ENCODE measurements at places on chromosomes 1 and 21.

GRCh38 chr1:197995408-197996258 lies 78.5 kb downstream of the LHX9 start:
- no peak for DNase-seq

- no peak for DNase-seq
These were observed 8.9 kb upstream of the LGALS8 start for GRCh38 chr1:236514703-236515442.

DNA sequence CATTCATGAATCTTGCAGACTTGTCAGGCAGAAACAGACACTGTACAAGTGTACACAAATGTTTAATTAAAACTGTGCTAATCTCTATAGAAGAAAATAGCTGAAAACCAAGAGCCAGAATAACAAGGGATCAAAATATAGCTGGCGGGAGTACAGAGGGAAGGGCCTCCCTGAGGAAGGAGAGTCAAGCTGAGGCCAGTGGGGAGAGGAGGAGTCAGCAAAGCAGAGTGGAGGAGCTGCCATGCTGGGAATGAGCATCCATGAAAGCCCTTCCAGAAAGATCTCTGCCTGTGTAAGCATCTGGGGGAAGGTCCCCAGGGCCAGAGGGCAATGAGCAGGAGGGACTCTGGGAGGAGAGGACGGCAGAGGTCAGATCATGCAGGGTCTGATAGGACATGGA lies 15.1 kb downstream of the SLAMF8 start:
- no peak for DNase-seq

DNA sequence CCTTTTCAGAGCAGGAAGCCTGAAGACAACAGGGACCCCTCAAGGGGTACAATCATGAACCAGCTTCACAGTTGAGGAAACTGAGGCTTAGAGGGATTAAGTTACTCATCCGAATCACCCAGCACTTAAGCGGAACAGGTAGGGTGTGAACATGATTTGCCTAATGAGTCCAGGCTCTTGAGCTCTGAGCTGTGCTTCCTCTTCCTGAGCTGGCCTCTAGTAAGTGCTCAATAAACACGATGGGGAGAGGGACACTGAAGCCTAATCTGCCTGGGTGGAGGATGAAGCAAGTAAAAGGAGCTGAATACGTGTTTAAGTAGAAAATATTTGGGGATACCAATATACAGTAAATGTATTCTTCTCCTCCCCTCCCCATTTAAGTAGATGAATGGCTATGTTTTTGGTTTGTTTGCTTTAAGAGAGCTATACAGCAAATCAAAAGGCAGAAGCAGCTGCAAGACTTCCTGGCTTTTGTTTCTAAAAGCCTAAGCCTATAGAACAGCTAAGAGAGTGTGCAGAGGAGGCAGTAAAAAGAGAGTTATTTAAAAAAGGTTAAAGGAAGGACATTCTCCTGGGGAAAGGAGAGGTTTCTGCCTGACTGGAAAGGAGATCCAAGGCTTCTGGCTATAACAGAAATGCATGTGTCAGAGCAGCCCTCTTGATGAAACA lies 20.5 kb downstream of the STPG1 start:
- DNase-seq: no peak

DNA sequence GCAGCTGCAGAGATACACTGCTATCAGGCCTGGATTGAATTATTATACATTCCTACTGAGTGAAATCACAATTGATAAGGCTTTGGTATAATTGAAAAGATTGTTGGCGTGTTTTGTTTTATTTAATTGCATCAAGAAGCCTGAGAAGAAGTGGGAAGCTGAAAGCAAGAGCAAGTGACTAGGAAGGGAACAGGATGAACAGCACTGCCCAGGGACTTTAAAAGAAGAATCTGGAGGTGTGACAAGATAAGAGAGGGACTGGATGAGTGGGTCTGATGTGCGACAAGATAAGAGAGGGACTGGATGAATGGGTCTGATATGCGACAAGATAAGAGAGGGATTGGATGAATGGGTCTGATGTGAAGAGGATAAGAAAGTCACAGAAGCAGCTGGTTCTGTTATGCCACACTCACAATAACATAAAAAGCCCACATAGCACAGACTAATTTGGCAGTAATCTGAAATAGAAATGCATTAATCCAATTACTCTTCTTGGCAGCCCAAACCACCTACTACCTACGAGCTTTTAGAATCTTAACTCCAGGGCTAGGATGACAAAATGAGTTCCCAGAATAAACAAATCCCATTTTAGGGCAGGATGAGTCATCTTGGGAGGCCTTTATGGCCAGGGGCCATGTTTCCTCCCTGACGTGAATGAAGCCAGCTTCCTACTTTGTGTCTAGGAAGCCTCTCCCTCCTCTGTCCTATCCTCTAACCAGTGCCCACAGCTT lies 129.7 kb downstream of the DUSP10 start:
- DNase-seq: peak; percentile 76

- no peak for DNase-seq
These were observed 38.8 kb downstream of the WDR4 start for GRCh38 chr21:42840411-42841155.

GRCh38 chr1:11342621-11343032 lies 69.6 kb downstream of the UBIAD1 start:
- no peak for DNase-seq

- DNase-seq: no peak
These were observed 241.6 kb upstream of the DUSP10 start for GRCh38 chr1:221983444-221983843.

- peak; percentile 52 for DNase-seq
These were observed 12.1 kb downstream of the IL24 start for GRCh38 chr1:206909161-206909882.

- peak; percentile 90 for DNase-seq
These were observed at the start of gene CACHD1 for GRCh38 chr1:64469977-64470664. Gene CACHD1, plus strand, starts transcription at chr1:64470129. Its CDS starts 616 bp downstream, at chr1:64470745.

DNA sequence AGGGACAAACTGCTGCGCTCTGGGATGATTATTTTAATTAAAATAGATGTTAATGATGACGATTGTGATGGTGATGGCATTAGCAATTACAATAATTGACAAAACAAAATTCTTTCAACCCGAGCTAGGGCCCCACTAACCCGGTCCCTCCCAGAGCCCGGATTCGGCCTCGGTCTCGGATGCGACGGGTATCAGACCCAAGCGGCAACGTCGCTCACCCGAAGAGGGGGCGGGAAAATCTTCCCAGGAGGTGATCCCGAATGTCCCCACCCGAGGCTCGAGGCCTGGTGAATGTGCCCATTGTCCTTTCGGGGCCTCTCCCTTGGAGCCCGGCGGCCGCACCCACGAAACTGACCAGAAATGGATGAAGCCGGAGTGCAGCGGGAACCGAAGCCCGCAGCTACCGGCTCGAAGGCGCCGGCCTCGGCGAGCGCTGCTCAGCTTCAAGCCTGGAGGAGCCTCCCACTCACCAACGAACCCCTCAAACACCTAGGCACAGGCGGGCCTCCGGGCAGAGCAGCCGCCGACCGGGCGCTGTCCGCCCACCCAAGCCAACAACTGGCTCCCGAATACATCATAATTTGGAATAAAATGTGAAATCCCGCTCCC lies 1.2 kb downstream of the TAL1 start:
- DNase-seq: peak; percentile 12

GRCh38 chr1:5751833-5752745 lies 240.1 kb downstream of the NPHP4 start:
- no peak for DNase-seq

DNA sequence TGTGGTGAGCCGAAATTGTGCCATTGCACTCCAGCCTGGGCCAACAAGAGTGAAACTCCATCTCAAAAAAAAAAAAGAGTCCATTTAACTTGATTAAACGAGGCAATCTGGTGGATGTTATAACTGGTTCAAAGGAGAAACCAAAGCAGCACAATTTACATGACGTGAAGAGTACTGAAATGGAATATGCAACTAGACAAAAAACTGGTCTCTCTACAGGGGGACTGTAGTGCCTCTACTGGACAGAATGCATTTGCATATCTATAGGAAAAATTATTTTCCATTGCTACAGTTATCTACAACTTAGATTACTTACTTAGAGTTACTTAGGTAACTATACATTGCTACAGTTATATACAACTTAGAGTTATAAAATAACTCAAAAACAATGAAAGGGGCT lies 2.7 kb upstream of the CAPN2 start:
- DNase-seq: peak; percentile 39

- no peak for DNase-seq
These were observed 403 bp upstream of the EPHX4 start for GRCh38 chr1:92029241-92029922.

- DNase-seq: peak; percentile 29
These were observed 12.7 kb downstream of the FASLG start for GRCh38 chr1:172671591-172671990.

DNA sequence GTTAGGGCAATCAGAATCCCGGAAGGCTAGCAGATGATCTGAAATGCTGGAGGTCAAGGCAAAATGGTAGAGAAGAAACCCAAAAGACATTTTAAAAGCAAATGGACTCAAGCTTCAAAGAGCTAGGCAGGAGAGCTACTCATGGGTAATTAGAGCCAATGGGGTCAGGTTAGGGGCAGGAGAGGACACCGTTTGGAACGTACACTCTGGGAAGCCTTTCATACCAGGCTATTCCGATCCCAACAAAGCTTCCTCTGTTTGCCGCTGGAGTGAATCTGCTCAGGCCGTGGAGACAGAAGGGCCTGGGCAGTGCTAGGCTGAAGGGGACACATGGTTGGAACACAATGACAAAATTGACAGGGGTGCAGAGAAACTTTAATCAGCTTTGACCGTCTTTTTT lies 346.6 kb downstream of the RPS6KC1 start:
- DNase-seq: no peak

GRCh38 chr1:40985161-40985560 lies 5.7 kb downstream of the CTPS1 start:
- no peak for DNase-seq

- DNase-seq: peak; percentile 53
These were observed 22.4 kb downstream of the DEGS1 start for GRCh38 chr1:224205438-224205840.

GRCh38 chr1:12206238-12206637 lies 23.6 kb upstream of the VPS13D start:
- no peak for DNase-seq
